ENCODE measurements at places on chromosomes 16 and 17. TPM values are rescaled to one million over a fixed set of nuclear protein-coding genes. Genes with fewer than 3 reads are reported as not detected.
A peak's percentile ranks its signal among the peaks of the same experiment; 100 is the strongest.

DNA sequence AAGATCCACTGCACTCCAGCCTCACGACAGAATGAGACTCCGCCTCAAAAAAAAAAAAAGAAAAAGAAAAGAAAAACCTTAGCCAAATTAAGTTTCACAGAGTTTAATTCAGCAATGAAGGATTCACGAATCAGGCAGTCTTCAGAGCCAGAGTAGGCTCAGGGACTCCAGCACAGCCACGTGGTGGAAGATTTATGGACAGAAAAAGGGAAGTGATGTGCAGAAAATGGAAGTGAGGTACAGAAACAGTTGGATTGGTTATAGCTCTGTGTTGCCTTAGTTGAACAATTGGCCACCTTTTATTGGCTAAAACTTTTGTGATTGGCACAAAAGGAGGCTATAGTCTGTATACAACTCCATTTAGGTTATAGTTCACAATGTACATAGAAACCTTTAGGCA, 256.6 kb downstream of the HS3ST3B1 start:
- no peak overlapping the region for H3K27ac ChIP-seq
- H3K36me3 ChIP-seq = no peaks in the 10 kb centered on the region
- H3K4me1 ChIP-seq = peaks cover 2% of the 10 kb centered on the region

The CETP gene
- 0.19 TPM for total RNA-seq

GRCh38 chr17:17030515-17031211, 11.6 kb upstream of the MPRIP start:
- DNase-seq = no peak
- no peaks in the 10 kb centered on the region for H3K27me3 ChIP-seq
- peaks cover 13% of the 10 kb centered on the region for H3K4me1 ChIP-seq
- H3K36me3 ChIP-seq = no peaks in the 10 kb centered on the region

The CCT6B gene
- total RNA-seq = 0.34 TPM

- no peak overlapping the region for H3K4me3 ChIP-seq
- H3K4me1 ChIP-seq = peaks cover 25% of the 10 kb centered on the region
- H3K27me3 ChIP-seq = no peaks in the 10 kb centered on the region
- DNase-seq = no peak
- no peak overlapping the region for H3K27ac ChIP-seq
These were observed 2.2 kb downstream of the TEX2 start for GRCh38 chr17:64260886-64261285.

- no peaks in the 10 kb centered on the region for H3K27me3 ChIP-seq
- peaks cover 89% of the 10 kb centered on the region for H3K4me1 ChIP-seq
- no peak overlapping the region for H3K27ac ChIP-seq
- DNase-seq = no peak
- H3K4me3 ChIP-seq = no peak overlapping the region
These were observed 2.8 kb downstream of the WDR81 start for GRCh38 chr17:1727258-1727789.

The GAS7 gene
- total RNA-seq = 35.4 TPM

- H3K4me3 ChIP-seq = no peak overlapping the region
- H3K36me3 ChIP-seq = no peaks in the 10 kb centered on the region
- DNase-seq = no peak
- H3K4me1 ChIP-seq = no peaks in the 10 kb centered on the region
These were observed 409.6 kb downstream of the NPIPA8 start for GRCh38 chr16:17926866-17927399.

GRCh38 chr16:67923414-67924116, 8.1 kb downstream of the CTRL start:
- no peak overlapping the region for H3K4me3 ChIP-seq
- H3K27me3 ChIP-seq = no peaks in the 10 kb centered on the region
- peak overlapping the region; percentile 6 for H3K27ac ChIP-seq
- peaks cover 49% of the 10 kb centered on the region for H3K36me3 ChIP-seq

- no peaks in the 10 kb centered on the region for H3K36me3 ChIP-seq
- H3K4me3 ChIP-seq = no peak overlapping the region
- H3K27me3 ChIP-seq = no peaks in the 10 kb centered on the region
- H3K4me1 ChIP-seq = no peaks in the 10 kb centered on the region
These were observed 113.3 kb upstream of the ADAMTS18 start for GRCh38 chr16:77548151-77548550.

All from esophagus squamous epithelium (tissue), 5 donors.